ENCODE measurements at places on chromosomes 1 and 21. TPM values are rescaled to one million over a fixed set of nuclear protein-coding genes. Genes with fewer than 3 reads are reported as not detected.

PDZK1 gene
- 8.8 TPM for total RNA-seq

LTN1 gene
- 37.0 TPM for total RNA-seq

BTBD8 gene
- total RNA-seq = 6.9 TPM

DNA sequence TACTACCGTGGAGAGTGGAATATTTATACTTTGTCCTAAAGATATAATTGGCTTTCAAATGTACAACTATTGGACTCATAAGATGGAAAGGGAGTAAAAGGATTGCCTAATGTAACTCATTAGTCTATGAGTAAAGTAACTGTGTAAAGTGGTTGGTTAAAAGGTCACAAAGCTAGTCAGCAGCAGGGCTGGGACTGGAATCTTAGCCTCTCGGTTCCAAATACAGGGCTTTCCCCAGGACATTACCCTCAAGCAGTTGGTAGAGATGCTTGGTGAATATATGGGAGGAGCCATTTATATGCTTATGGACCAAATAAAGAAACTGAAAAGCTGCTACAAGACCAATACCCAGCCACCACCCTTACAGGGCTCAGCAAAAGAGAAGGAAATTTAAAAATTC is 283.7 kb downstream of the HLX start:
- peak; percentile 29 for DNase-seq

GRCh38 chr1:181259026-181259745 is 170.7 kb downstream of the IER5 start:
- no peak for DNase-seq

- DNase-seq = no peak
These were observed 176.3 kb upstream of the VAMP3 start for GRCh38 chr1:7594714-7595295.

- no peak for DNase-seq
These were observed 41.7 kb downstream of the MRPL39 start for GRCh38 chr21:25565272-25566211.

- no peak for DNase-seq
These were observed 370.5 kb upstream of the VAMP3 start for GRCh38 chr1:7400566-7400965.

GRCh38 chr21:32570456-32570855 is 14.9 kb downstream of the TCP10L start:
- DNase-seq = no peak

Measured in M059J (cell line).